Transverse colon (tissue), 4 donors: ENCODE measurements at places on chromosomes 5 and 9. TPM values are rescaled to one million over a fixed set of nuclear protein-coding genes. Genes with fewer than 3 reads are reported as not detected.

The LTC4S gene
- 3.2 TPM for total RNA-seq

The SLC25A48 gene
- total RNA-seq = not detected

The HRCT1 gene
- 36.7 TPM for total RNA-seq

GRCh38 chr5:4226565-4226964 is 630.9 kb downstream of the IRX1 start:
- no peak for DNase-seq

DNA sequence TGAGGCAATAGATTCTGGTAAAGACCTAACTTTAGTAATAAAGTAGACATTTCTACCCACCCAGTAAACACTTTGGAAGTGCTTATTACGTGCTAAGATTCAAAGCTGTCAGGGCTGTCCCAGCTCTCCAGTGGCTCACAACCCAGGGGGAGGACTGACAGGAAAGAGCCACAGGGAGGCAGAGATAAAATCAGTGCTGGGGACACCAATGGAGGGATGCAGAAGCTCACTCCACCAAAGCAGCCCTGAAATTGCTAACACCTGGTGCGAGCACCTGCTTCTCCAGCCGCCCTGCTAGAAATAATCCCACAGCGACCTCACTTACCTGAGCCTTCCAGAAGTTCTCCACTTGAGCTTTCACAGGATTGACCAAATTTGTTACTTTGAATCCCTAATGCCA is 501.0 kb downstream of the BNC2 start:
- no peak for DNase-seq

GRCh38 chr5:43572357-43572756 is 15.5 kb upstream of the PAIP1 start:
- no peak for DNase-seq

The DIPK1B gene
- 3.5 TPM for total RNA-seq

- no peak for DNase-seq
Observed at GRCh38 chr9:86577420-86578333, 223.5 kb upstream of the TUT7 start.

DNA sequence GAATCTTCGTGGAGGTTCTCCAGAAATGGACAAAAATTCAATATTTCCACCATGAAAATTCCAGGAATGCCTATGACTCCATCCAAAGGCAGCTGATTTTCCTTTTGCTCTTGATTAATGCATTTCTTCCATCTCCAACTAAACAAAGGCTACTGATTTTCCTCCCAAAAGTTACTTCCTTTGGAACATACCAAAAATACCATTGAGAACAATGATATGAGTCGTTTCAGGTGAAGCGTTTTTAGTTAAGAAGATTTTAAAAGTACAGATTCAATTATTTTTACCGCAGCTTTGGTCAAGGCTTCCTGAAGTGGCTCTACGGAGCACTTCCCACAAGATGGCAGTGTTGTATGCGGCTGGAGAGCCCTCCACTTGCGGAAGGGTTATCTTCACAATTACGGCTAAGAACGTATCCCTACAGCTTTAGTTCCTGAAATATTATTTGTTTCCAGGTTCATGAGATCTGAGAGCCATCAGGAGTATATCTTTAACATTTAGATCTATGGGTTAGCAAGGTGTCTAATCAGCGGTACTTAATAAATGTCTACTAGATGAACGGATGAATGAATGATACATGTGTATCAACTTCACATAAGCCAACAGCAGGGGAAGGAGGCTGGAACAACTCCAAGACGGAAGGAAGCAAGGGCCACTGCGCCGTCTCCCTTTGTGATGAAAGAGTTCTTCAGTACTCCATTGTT is 35.9 kb upstream of the ARSB start:
- peak; percentile 49 for DNase-seq

DNA sequence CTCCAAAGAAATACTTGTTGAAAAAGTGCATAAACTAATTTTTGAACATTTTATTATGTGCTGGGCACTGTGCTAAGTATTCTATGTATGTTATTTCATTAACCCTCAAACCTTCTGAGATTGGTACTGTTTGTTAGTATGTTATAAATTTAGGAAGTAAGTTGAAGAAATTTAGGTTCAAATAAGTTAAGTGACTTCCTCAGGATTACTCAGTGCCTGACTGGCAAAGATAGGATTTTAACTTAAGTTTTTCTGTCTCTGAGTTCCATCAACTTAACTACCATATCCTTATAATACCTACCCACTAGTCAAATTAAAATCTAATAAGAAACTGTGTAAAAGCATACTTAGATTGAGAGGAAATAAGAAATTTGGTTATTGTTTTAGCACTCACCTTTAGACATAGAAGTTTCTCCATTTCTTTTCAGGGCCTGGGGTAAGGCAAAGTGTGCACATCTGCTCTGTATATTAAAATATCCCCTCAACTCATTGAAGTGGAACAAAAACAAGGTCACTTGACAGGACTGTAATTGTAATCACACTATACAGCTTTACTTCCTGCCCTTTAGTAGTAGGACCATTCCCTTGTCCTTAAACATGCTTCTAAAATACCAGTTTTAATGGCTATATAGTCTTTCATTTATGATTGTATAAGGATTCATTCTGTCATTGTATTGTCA is 15.2 kb downstream of the TGFBR1 start:
- DNase-seq = no peak

DNA sequence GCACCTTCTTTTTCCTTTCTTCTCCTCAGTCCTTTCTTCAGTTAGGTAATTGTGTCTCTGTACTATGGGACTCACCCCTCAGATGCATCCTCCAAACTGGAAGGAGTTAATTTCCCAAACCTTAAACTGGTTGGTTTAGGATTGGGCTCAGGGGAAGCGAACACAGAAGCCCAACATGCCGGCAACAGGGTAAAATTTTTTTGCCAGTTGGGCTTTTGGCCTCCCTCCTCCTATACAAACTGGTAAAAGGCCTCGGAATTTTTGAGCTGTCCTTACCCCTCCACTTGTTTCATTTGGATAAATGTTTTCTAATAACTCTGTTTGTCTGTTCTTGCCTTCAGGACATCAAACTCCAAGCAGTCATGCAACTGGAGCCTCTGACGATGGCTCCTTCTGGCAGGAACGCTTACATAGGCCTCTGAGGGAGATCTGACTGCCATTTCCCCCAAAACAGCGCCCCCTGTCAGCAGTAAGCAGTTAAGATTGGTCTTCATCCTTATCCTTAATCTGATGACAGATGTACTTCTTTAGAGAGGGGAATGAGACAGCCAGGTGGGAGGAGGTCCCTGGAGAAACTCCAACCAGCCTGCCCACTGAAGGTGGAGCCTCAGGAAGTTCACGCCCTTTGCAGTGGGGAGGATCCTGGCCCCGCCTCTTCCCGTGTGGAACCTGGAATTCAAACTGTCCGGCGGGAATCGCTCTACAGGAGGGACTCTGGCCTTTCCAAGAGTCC is 57.8 kb upstream of the SPINK5 start:
- DNase-seq = no peak

DNA sequence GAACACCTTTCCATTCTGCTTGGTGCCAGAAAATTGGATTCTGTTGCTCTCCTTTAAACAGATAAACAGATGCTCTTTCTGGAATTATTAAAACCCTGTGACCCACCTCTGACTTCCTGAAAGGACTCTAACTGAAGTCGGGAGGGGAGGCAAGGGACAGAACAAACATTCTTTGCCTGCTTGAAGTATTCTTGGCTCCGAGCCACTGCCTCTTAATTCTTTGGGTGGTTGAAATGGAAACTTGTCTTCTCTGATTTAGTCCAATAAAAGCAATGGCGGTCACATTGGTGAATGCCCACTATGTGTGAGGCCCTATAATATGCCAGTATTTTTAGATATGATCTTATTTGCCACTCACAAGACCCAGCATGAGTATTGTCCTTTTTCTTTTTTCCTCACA is 236.8 kb downstream of the SLIT3 start:
- no peak for DNase-seq

- DNase-seq = no peak
Observed at GRCh38 chr5:36638056-36638455, 31.6 kb downstream of the SLC1A3 start.

DNA sequence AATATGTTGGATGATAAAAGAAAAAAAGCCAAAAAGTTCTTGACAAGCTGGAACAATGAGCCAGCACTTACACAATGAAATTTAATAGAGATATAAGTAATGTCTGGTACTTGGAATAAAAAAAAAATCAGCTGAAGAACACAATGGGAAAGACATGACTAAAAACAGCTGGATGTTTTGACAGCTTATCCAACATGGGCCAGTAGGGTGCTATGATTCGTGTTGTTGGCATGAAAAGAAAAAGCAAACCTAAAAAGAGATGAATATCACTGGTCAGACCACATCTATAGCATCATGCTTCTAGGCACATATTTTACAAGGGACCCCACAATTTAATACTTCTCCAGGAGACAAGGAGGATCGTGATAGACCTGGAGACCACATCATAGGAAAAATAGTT is 175.3 kb downstream of the ARL15 start:
- DNase-seq = no peak

GRCh38 chr9:87447547-87448432 is 49.9 kb upstream of the DAPK1 start:
- DNase-seq = no peak

- no peak for DNase-seq
Observed at GRCh38 chr5:10518347-10518746, 45.5 kb upstream of the ANKRD33B start.

The ECM2 gene
- total RNA-seq = 2.5 TPM

- no peak for DNase-seq
Observed at GRCh38 chr5:148805326-148806290, 20.8 kb upstream of the ADRB2 start.

- no peak for DNase-seq
Observed at GRCh38 chr5:7882926-7883325, 14.0 kb downstream of the MTRR start.

GRCh38 chr5:175542232-175542965 is 64.0 kb downstream of the SFXN1 start:
- DNase-seq = no peak

DNA sequence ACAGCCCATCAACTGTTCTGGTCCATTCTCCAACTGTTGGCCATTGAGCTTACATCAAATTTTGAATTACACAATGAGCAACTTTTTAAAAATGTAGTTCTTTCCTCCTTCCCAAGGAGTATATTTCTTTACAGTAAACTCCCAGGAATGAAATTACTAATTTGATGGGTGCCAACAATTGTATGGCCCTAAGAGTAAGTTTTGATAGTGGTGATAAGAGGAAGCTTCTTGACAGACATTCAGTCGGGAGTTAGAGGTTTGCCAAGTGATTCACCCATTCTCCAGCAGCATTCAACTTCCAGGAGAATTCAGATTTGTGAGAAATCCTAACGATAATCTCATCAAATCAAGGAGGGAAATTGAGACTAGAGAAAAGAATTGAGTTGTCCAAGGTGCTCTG is 579.9 kb downstream of the ACTL7B start:
- DNase-seq = no peak

The PCDHGA11 gene
- total RNA-seq = 5.8 TPM

The DMRT2 gene
- 1.1 TPM for total RNA-seq

DNA sequence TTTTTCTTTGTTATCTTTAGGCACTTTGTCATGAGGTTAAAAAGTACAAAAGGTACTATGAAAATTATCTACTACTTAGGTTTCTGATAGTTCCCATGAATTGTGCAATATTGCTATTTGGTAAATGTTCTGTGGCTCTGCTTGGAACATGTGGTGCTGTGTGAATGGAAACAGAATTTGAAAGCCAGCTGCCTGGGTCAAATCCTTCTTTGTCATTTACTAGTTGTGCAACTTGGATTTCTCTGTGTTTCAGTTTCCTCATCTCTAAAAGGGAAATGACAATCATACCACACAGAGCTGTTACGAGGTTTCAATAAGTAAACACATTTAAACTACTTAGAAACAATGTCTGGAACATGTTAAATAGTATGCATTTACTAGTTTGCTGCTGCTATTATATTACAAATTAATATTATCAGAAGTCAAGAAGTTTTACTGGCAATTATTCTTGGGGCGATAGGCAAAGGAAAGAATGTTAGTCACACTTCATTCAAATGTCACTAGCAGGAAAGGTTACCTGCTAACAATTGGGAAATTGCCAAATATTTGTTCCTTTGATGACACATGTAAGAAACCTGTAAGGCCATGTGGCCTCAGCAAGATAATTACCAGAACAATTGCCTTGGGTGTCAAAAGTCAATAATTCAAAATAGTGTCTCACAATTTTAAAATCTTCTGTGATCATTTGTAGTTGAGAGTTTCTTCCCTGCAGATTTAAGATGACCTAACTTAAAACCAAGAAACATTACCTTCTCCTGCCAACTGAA is 184.8 kb downstream of the KIAA0825 start:
- DNase-seq = no peak

- no peak for DNase-seq
Observed at GRCh38 chr9:5801739-5802113, 31.2 kb downstream of the ERMP1 start.

The ANKRD18A gene
- total RNA-seq = 10.7 TPM

DNA sequence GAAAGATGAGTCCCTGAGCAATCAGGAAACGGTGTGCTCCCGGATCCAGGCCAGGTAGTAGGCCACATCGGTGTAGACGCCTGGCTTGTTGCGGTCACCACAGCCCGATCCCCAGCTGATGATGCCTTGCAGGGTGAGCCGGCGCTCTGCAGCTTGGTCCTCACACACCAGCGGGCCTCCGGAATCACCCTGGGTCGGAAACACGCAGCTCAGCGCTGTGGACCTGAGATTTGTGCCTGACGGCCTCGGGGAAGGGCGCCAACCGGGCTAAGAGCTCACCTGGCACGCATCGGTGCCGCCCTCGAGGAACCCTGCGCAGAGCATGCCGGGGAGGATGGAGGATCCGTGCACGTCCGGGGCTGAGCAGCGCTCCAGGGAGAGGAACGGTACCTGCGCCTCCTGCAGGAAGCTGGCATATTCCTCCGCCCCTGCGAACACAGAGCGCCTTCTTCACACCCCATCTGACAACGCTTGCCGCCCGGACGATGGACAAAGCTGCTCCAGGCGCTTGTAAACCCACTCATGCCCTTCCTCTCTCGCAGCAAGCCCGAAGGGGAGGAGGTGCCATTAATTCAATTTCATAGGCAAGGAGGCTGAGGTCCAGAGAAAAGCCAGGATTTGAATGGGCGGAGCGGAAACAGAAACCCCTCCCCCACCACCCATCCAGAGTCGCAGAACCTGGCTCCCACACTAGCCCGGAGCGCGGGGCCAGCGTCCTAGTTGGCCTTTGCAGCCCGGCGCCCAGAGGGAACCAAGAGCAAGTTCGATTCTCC is 2.0 kb upstream of the PFN3 start:
- DNase-seq = peak; percentile 86

The PAIP1 gene
- 47.6 TPM for total RNA-seq

- no peak for DNase-seq
Observed at GRCh38 chr5:98307811-98308210, 465.7 kb upstream of the RGMB start.

The C5 gene
- total RNA-seq = 0.20 TPM

DNA sequence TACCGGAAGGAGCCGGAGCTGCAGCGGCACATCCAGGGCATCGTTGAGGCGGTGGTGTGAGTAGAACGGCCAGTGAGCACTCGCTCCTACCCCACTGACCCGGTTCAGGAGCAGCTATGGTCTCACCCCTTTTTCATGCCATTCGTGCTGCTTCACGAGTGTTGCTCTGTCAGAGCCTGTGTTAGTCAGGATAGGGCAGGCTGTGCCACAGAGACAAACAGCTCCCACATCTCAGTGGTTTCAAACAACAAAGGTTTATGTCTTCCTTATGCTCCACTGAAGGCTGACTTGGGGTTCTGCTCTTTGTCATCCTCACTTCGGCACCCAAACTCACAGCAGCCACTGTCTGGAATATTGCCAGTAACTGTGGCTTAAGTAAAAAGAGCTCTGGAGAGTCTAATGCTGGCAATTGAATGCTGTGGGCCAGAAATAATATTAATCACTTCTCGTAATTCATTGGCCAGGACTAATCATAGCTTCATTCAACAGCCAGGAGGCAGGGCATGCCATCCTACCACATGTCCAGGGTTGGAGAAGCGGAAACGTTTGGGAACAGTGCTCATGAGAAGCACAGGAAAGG is 28.4 kb downstream of the ARHGEF37 start:
- no peak for DNase-seq

- DNase-seq = no peak
Observed at GRCh38 chr5:170818232-170818631, 34.7 kb downstream of the GABRP start.
